ENCODE measurements at places on chromosomes 2 and 18. TPM values are rescaled to one million over a fixed set of nuclear protein-coding genes. Genes with fewer than 3 reads are reported as not detected.

ORC2 gene
- total RNA-seq = 27.3 TPM

ATP6V1C2 gene
- 0.68 TPM for total RNA-seq

SLC8A1 gene
- 7.2 TPM for total RNA-seq

MGAT4A gene
- total RNA-seq = 6.8 TPM

TGOLN2 gene
- 72.2 TPM for total RNA-seq

RAB6D gene
- total RNA-seq = under 0.01 TPM

MAP3K19 gene
- not detected for total RNA-seq

MOGAT1 gene
- total RNA-seq = not detected

BOLA3 gene
- total RNA-seq = 33.1 TPM

TANK gene
- 115 TPM for total RNA-seq

FBXO15 gene
- total RNA-seq = 0.78 TPM

CYTIP gene
- total RNA-seq = not detected

ABCG5 gene
- not detected for total RNA-seq

AGXT gene
- not detected for total RNA-seq

CAVIN2 gene
- 9.3 TPM for total RNA-seq

PARD3B gene
- 3.0 TPM for total RNA-seq

SCYGR6 gene
- total RNA-seq = not detected

FZD7 gene
- 2.1 TPM for total RNA-seq

FAM237A gene
- not detected for total RNA-seq

Measured in nasal cavity respiratory epithelium epithelial cell of viscerocranial mucosa (primary cell).